Stimulated activated CD8-positive, alpha-beta memory T cell treated with anti-CD3 and anti-CD28 coated beads, Interleukin-15, amount 100 ng/mL, for 4 hours (primary cell): ENCODE measurements at places on chromosomes 3 and 15.

DNA sequence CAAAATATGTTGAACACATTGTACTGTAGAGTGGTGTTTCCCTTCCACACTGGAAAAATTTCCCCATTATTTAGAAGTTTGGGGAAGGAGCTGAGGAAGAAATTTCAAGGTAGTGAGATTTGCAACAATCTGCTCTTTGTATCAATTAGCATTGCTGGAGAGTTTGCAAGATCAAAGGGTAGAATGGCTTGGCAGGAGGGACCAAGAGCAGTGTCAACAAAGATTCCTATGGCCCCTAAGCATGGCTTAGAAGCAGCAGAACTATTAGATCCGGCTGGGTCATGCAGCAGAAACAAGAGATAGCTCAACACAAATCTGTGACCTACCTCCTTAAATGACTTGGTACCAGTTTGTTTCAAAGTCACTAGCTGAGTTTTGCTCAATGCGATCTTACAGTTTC is 175.0 kb downstream of the C3orf38 start:
- no peak for DNase-seq

GRCh38 chr15:72242775-72243370 is 11.9 kb upstream of the PKM start:
- no peak for DNase-seq

DNA sequence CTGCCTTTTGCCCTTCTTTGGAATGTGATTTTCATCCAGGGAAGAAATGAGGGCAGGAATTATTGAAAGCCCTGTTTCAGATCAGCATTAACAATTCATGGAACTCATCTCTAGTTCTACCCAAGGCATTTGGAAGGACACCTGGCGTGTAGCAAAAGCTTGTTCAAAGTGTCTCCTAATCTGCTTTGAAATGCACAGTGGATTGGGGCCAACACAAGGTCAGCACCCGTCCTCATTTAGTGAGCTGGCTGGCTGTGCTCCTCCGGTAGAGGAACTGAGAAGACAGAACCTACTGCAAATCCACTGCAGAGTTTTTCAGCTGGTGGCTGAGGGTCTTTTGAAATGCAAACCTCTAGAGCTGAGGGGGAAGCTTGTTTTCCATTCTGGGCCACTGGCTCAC is 141.6 kb upstream of the STT3B start:
- DNase-seq: no peak

GRCh38 chr3:56379723-56380287 is 88.5 kb downstream of the ERC2 start:
- DNase-seq: no peak

- no peak for DNase-seq
Measured at GRCh38 chr3:66567077-66567476, 66.3 kb upstream of the LRIG1 start.

DNA sequence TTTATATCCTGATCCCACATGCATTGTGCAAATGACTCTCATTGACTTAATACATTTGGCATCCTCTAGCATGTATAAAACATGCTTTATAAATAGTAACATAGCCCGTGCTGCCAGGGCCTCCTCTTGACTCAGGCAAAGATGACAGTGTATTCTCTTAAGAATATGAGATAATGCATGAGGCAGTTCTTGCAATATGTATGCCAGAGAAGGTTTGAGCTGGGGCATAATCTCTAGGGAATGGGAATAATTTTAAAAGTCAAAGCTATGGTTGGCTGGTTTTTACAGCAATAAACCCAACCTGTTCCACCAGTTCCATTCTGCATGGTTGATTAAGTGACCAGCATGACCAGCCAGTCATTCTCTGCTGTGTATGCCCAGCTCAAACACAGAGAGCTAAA is 179.0 kb upstream of the PFN2 start:
- DNase-seq: no peak

- DNase-seq: no peak
Measured at GRCh38 chr3:71039332-71039731, 544.2 kb downstream of the FOXP1 start.

DNA sequence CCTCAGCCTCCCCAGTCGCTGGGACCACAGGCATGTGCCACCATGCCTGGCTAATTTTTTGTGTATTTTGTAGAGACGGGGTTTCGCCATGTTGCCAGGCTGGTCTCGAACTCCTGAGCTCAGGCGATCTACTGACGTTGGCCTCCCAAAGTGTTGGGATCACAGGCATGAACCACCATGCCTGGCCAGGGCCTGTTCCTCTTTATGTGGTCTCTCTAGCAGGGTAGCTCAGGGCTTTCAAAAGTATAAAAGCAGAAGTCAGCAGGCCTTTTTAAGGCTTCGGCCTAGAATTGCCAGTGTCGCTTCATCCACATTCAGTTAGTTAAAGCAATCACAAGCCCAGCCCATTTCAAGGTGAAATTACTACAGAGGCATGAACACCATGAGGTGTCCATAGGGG is 7.6 kb downstream of the VHL start:
- DNase-seq: no peak

GRCh38 chr3:132261506-132261905 is 55.7 kb upstream of the ACP3 start:
- no peak for DNase-seq

GRCh38 chr3:67294341-67294740 is 296.2 kb downstream of the KBTBD8 start:
- DNase-seq: no peak

GRCh38 chr3:58154626-58155449 is 55.9 kb downstream of the DNASE1L3 start:
- no peak for DNase-seq

GRCh38 chr3:118292841-118293240 is 741.8 kb downstream of the IGSF11 start:
- no peak for DNase-seq

GRCh38 chr15:95848126-95848525 is 482.4 kb upstream of the NR2F2 start:
- no peak for DNase-seq

- no peak for DNase-seq
Measured at GRCh38 chr3:83434880-83435587, 1523.8 kb upstream of the CADM2 start.

GRCh38 chr3:177448987-177449359 is 251.7 kb upstream of the TBL1XR1 start:
- DNase-seq: no peak

DNA sequence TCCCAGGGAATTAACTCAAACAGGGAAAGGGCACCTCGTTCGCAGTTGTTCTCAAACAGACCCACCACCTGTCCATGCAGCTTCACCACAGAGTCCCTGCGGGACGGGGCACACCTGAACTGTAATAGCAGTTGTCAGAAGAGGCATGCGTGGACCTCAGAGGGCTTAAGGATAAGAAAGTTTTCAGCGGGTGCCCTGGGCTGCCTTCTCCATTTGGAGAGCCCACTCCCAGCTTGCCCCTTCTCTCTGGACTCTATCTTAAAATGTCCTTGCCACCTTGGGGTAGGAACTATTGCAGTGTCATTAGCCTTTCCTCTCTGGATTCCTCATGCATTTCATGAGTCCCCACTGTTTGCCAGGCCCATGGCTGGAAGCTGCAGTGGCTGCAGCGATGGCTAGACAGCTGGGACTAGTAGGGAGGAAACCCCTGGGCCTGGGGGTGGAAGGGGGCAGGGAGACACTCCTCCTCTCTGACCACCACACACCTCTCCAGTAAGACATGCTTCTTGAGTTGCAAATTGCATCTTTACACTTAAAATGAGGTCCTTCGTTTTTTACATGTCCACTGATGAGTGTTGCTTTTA is 33.5 kb downstream of the PDIA5 start:
- no peak for DNase-seq

GRCh38 chr15:99421172-99421656 is 144.6 kb upstream of the MEF2A start:
- no peak for DNase-seq

- DNase-seq: no peak
Measured at GRCh38 chr15:93036951-93037819, 51.8 kb downstream of the RGMA start.

DNA sequence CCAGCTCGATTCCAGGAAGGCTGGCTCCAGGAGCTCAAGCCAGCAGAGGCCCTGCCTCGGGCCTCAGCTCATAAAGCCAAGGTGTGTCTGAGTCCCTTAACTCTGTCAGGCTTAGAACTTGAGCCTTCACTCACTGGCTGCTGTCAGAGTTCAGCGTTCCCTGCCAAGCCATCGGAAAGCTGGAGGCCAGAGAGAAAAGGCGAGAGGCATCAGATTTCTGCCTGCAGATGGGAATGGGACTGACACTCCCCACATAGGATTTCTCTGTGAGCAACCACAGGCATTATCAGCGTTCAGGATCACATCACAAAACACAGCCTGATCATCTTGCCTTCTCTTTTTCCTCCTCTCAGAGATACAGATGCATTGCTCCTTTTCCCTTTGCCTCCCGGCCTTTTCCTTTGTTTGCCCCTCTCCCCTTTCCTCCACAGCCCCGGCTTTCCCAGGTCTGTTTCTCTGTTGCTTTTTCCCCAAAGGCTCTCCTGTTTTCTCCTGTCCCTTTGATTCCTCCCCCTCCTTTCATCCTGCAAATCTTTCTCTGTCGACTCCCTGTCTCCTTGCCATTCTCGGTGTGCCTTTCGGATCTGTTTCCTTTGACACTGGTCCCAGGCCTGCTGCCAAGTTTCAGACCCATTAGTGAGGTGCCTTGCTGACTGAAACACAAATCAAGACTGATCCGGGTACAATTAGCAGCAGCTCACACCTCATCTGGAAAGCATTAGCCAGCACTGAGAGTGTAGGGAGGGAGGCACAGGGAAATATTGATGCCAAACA is 44.5 kb upstream of the BOC start:
- no peak for DNase-seq

DNA sequence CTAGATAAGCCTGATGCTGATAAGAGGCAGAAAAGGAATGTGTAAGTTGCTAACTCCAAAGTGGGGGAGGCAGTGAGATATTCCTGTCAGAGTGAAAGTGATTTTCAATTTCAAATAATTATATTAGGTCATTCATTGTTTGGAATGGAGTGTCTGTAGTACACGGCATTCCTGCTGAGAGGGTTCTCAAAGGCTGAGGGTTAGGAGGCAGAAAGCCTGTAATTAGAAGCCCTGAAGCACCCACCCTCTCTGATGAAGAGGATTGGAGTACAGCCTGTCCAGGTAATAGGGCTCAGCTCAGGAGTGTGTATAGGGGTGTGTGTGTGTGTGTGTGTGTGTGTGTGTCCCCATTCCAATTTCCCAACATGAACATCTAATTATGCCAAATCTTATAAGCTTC is 486.8 kb downstream of the MAGI1 start:
- DNase-seq: no peak

DNA sequence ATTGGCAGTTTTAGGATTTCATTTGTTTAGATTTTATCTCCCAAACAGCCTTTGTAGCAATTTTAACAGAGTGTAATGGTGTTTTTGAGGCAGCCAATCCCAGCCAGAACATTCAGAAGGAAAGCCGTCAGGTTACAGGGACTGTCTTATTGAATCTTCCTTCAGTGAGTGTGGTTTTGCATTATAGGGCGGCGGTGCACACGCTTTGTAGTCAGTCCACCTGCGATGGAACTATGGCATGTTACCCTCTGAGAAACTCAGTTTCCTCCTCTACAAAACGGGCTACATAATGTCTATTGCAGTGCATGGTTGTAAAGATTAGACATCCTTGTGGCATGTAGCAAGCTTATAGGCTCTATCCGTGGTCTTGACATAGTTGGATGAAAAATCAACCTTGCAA is 1.0 kb downstream of the LRRC28 start:
- no peak for DNase-seq

DNA sequence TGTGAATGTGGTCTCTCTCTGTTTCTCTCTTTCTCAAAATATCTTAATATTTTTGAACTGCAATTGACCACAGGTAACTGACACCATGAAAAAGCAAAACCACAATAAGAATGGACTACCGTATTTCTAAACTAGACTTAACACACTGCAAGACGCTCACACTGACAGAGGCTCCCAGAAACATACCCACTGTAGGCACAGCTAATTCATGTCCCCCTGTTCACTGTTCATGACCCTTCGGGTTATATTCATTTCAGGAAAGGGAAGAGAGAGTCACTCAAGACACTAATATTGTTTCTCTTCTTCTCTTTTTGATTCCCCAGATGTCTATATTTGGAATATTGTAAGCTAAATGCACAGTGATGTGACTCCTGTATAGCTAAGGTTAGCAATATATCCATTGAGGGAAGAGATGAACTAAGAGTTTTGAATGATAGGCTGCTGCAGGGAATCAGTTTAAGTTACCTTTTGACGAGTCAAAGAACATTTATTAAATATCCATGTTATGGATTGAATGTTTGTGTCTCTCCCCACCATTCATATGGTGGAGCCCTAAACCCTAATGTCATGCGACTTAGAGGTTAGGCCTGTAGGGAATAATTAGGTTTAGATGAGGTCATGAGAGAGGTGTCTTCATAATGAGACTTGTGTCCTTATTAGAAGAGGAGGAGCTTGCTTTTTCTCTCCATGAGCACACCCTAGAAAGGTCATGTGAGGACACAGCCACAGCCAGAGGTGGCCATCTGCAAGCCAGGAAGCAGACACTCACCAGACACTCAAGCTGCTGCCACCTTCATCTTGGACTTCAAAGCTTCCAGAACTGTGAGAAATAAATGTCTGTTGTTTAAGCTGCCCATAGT is 216.6 kb upstream of the GRM7 start:
- no peak for DNase-seq

GRCh38 chr3:169228522-169228921 is 435.0 kb downstream of the MECOM start:
- DNase-seq: no peak

DNA sequence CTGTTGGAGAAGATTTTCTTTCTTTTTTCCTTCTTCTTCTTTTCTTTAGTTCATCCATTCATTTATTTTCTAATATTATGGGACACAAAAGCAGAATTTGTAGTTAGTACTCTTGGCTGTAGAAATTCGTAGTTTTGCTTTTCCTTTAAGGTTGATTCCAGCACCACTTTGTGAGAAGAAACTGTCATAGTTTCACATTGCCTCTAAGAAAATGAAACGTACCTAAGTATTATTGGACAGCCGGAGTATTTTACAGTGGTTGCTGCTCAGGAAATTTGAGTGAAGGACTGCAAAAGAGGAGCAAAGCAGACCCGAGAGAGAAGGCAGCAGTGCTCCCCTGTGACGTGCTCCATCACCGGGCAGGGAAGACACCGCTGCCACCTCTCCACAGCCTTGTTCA is 48.1 kb downstream of the PLCL2 start:
- no peak for DNase-seq

GRCh38 chr15:59678620-59679019 is 10.5 kb downstream of the BNIP2 start:
- DNase-seq: no peak

DNA sequence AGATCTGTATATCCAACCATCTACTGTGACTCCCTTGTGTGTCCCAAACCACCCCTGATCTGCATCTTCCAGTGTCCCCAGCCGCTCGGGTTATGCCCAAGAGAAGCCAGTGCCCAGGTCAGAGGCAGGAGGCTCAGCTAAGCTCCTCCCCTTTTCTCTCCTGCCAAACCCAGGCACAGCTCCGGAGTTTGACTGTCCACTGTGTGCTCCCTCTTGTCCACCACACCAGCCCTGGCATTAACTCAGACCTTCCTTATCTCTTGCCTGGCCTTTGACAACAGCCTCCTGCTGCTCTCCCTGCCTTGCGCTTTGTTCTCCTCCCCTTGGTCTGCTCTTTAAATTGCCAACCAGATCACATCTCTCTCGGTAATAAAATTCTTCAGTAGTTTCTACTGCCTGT is 39.3 kb downstream of the DGKG start:
- no peak for DNase-seq
